NCI-H69 (cell line): ENCODE measurements at places on chromosomes 7 and 10.
A peak's percentile ranks its signal among the peaks of the same experiment; 100 is the strongest.

DNA sequence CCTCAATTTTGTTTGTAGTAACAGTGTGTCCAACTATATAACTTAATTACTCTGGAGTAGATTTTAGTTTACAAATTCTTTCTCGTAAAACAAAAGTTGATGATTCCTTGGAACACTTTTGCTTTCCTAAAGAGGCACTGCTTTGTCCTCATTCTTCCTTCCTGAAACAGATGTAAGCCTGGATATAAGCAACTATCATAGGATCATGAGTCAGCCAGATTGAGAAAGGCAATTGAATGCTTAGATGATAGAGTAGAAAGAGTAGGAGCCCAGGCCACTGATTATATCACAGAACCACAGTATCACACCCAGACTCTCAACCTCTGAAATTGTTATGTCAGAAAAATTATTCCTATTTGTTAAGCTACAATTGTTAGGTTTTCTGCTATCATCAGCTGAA, 69.9 kb downstream of the TMEM106B start:
- DNase-seq, result peak; percentile 49

DNA sequence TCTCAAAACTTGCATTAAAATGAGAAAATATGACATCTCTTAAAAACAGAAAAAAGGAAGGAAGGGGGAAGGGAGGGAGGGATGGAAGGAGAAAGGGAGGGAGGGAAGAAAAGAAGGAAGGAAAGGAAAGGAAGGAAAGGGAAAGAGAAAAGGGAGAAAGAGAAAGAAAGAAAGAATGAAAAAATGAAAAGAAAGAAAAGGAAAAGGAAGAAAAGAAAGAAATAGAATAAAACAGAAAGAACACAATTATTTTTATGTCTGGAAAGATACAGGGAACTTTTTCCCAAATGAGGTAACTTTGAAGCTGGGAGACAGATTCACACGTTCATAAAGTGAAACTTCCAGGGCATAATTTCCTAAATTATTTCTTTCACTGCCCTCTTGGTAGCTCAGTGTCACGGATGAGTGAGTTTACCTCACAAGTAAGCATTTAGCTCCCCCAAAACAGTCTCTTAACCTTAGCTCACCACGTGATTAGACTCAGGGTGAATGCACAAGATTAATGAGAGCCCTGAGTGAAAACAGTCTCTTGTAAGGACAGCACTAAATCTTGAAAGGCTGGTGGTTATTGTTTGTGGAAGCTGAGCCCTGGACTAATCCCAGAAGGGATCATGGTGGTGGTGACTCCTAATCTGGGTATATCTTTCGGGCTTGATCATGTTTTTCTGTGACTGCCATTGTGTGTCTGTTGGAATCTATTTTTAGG, 74.1 kb upstream of the HDAC9 start:
- peak; percentile 96 for DNase-seq

DNA sequence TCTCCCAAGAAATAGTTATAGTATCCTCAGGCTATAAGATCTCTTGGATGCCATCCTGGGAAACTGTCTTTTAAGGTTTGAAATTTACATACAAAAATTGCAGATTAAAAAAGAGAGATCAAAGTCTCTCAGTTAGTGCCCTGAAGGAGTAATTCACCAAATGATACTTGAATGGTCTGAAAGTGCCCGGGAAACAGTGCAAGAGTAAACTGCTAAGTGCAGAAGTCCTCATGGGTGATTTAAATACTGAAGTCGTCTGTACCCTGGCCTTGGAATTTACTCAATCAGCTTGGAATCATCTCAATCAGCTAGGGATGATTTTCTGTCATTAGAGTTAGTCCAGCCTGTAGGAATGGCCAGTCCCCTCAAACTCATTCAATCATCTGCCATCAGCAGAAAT, 155.3 kb downstream of the GLI3 start:
- DNase-seq, result no peak

GRCh38 chr7:149329766-149330334, 67.9 kb downstream of the ZNF783 start:
- DNase-seq, result no peak

DNA sequence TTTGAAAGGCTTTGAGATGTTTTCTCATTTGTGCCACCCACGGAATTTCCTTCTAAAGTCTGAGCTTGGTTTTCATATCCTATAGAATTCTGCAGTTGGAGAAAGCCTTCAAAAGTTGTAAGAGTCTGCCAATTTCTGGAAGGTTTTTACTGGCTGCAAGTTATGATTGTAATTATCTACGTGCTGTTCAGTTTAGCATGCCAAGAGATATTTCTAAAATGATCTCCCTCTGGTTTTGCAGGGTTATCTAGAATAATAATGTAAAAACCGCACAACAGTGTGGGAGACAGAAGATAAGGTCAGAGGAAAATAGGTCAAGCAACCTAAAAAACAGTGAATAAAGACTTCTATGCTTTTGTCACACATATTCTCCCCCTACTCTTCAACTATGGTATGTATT, 69.3 kb downstream of the MTERF1 start:
- DNase-seq, result no peak
